Camera-type eye (tissue), 1 donor: ENCODE measurements at places on chromosomes 1 and 21. TPM values are rescaled to one million over a fixed set of nuclear protein-coding genes. Genes with fewer than 3 reads are reported as not detected.

Gene TDRD10
- total RNA-seq: 3.3 TPM

Gene RAVER2
- total RNA-seq: 36.4 TPM

Gene RNU1-2
- total RNA-seq: under 0.01 TPM

Gene LRRC53
- 0.11 TPM for total RNA-seq

Gene ROR1
- total RNA-seq: 19.8 TPM

Gene S100A7
- total RNA-seq: not detected

Gene TCEA3
- 50.6 TPM for total RNA-seq
